ENCODE measurements at places on chromosomes 5 and 9.

- no peak for DNase-seq
Measured at GRCh38 chr9:21294904-21295538, 10.1 kb downstream of the IFNA5 start.

DNA sequence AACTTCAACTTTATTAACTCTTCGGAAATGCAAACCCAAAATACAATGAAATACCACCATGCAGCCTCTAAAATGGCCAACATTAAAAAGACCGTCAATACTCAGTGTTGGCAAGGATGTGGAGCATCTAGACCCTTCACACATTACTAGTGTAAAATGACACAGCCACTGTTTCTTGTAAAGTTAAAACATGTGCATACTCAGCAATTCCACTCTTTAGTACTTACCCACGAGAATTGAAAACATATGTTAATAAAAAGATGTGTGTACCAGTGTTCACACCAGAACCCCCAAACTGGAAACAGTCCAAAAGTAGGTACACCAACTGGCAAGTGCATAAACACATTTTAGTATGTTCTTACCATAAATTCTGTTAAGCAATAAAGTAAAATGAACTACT is 294.7 kb downstream of the PLK2 start:
- DNase-seq: no peak

DNA sequence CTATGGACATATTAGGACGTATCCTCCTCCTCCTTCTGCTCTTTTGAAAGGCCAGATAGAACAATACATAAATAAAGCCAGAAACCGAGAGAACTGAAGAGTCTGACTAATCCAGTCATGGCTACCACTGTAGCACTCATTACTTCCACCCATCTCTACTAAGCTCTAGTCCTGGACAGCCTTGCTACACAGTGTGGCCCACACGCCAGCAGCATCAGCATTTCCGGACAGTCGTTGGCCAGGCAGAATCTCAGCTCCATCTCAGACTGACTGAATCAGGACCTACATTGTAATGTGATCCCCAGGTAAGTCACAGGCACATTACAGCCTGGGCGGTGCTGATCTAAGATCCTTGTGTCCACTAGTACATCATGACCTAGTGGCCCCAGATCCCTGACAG is 182.9 kb downstream of the DRD1 start:
- DNase-seq: no peak

GRCh38 chr9:135732569-135733257 is 30.7 kb downstream of the KCNT1 start:
- no peak for DNase-seq

- no peak for DNase-seq
Measured at GRCh38 chr5:14415698-14416074, 165.9 kb upstream of the OTULINL start.

DNA sequence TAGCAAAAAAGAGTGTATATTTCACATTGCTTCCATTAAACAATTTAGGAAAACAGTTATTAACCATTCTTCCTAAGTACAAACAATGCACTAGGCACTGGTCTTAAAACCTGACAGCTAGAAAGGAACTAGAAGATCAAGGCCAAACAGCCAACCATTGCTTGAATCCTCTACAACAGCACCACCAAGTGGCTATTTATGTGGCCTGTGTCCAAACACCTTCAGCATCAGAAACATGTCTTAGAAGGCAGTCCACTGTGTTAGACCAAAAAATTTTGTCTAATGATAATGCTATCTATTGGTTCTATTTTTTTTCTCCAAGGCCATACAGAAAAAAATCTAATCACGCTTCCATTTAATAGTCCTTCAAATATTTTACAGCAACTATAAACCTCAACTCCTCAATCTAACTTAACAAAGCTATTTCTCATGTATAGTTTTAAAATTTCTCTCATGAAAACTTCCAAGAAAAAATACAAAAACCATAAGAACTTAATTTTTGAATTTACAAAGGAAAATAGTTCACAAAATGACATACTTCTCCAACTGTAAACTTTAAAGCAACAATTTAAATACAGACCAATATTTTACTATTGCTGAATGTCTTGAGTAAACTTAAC is 36.1 kb downstream of the CAAP1 start:
- DNase-seq: no peak

- DNase-seq: no peak
Measured at GRCh38 chr9:77926371-77926878, 105.2 kb downstream of the GNAQ start.

DNA sequence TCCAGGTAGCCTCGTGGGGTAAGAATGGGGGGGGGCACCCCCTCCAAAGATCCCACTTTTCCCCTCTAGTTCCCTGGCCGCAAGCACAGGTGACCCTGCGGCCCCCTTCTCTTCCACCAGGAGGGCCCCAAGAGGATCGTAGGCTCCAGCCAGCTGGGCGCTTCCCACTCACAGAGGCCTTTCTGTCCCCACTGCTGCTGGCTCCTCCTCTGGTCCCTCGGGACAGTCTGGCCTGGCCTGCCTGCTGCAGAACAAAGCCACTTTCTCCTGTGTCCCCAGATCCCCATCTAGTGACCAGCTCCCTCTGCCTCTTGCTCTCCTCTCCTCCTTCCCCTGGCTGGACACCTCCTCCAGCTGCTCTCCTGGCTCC is 534 bp upstream of the SAPCD2 start:
- no peak for DNase-seq

DNA sequence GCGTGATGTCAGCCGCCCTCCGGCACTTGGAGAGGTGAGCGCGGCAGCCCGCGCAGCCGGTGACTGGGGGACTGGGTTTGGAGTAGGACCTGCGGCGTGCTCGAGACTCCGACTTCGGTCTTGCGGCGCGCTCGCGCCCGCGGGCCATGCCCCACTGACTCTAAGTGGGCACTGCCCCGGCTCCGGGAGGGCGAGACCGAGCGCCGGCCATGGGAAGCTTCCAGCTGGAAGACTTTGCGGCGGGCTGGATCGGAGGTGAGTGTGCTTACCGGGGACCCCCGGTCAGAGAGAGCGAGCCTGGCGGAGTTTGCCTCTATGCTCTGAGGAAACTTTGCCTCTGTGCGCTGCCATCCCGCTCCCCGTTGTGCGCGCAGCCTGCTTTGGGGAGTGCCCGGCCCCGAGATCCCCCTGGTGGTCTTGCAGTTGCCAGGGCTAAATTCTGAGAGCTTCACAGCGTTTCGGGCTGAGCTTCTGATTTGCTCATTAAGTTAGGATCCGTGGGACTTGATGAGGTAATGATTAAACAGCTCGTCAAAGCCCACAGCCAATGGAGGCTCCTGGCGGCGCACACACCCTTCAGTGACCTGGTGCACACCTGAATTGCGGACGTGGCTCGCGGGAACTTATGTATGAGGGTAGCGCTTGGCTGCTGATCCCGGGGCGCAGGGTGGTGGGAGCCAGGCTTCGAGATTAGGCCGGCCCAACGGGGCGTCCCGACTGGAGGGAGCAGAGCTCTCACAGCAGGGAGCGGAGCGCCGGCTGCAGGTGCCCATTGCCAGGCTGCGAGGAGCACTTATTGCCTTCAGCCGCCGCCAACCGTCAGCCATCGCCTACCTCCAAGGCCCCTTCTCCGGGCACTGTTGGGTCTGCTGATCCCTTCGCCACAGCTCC is at the start of gene SLC25A48:
SLC25A48 (plus strand) TSS at position 25 of the 891 bp plus-strand sequence; CDS start at position 210, 185 bp downstream.
- DNase-seq: peak; percentile 47

- DNase-seq: no peak
Measured at GRCh38 chr9:127172066-127172707, 49.8 kb upstream of the ANGPTL2 start.

GRCh38 chr9:135103001-135103446 is 15.6 kb downstream of the OLFM1 start:
- DNase-seq: no peak

GRCh38 chr9:108351571-108351970 is 504.2 kb downstream of the ACTL7B start:
- no peak for DNase-seq

DNA sequence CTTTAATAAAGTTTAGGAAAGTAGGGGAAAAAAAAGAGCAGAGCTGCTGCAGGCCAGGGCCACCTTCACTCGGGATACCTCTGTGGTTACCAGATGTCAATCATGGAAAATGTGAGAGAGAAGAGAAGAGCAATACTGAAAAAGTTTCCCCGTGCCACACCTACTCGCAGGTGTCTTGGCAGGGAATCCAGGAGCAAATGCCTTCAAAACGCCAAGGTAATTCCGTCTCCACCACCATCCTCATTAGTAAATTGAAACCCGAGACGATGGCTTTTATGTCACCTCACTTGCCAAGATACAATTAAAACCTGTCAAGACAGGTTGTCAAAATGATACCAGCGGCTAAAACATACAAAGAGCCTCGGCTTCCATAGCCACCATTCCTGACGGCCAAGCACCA is 49.7 kb downstream of the FAM81B start:
- no peak for DNase-seq

DNA sequence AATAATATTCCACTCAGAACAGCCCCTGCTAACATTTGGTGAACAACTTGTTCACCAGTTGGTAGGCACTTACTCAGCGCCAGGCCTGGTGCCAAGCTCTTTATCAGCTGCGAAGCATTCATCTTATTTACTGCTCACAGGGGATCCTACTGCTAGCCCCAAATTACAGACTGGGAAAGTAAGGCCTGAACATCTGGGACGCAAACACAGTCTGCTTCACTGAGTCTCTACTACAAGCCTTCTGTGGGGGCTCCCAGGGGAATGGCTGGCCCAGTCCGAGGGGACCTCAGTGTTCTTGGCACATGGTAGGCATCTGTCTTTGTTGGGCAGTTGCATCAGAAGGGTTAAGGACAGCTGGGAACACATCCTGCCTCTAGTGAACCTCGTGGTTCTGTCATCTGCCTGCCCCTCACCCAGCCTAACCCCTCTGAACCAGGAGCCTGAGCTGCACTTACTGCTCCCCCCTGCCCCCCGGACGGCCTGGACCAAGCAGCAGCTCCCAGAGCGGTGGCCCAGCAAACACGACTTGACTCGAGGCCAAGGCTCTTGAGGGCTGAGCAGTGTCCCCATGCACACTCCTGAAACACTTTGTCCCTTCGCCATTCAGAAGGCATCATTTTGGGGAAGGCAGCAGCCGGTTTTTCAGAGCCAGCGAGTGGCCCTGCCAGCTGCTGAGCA is at the start of gene PHYHD1:
PHYHD1 (plus strand) TSS at position 602 of the 678 bp plus-strand sequence. CDS start 1,342 bp downstream, outside the sequence.
- DNase-seq: no peak

DNA sequence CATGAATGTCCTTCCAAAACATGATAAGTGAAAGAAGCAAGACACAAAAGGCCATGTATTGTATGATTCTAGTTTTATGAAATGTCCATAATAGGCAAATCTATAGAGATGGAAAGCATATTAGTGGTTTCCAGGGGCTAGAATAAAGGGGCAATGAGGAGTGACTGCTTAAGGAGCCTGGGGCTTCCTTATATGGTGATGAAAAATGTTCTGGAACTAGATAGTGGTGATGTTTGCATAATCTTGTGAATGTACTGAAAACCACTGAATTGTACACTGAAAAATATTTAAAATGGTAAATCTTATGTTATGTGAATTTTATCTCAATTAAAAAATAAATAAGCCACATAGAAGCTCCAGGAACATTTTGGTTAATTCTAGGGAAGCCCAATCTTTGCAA is 144.4 kb upstream of the ANKRD55 start:
- DNase-seq: no peak

- no peak for DNase-seq
Measured at GRCh38 chr5:133244242-133244641, 192.4 kb downstream of the HSPA4 start.

DNA sequence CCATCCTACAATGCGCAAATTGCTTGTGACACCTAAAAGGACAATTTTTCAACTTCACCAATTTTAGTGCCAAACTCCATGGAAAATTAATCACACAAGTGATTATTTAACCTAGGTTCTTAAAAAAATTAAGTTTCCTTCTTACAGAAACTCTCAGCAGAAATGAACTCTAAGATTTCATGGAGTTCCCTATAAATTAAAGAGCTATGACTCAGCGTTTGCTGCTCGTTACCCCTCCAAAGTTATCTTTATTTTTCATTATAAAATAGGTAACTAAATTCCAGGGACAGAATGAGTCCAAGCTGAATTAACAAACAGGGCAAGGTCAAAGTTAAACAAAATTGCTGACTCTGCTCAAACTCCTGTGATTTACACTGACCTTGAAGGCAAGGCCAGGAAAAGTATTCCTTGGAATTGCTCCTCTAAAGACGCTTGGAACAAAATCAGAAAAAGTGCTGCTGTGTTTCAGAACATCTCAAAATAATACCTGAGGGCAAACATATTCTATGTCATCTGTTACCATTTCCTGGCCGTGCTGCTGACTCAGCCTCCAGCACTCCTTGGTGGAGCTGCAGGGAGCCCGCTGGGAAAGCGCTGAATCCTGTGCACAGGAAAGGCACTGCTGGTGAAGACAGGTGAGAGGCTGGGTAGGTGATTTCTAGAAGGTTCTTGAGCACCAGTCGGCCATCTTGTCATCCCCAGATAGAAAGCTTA is 2.5 kb upstream of the CMBL start:
- no peak for DNase-seq

DNA sequence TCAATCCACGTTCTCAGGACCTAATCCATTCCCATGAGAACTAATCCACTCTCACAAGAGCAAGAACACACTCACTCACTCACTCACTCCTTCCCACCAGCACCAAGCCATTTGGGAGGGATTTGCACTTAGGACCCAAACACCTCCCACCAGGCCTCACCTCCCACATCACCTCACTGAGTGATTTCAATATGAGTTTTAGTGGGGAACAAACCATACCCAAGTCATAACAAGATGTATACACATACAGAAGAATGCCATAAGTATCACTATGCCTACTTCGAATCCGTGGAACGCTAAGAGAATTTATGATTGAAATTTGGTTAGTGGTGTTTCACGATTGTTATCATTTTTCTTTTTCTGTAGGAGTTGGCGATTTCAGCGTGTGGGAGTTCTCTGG is 29.3 kb upstream of the CTSL start:
- no peak for DNase-seq

GRCh38 chr9:12719431-12719830 is 26.2 kb downstream of the TYRP1 start:
- no peak for DNase-seq

DNA sequence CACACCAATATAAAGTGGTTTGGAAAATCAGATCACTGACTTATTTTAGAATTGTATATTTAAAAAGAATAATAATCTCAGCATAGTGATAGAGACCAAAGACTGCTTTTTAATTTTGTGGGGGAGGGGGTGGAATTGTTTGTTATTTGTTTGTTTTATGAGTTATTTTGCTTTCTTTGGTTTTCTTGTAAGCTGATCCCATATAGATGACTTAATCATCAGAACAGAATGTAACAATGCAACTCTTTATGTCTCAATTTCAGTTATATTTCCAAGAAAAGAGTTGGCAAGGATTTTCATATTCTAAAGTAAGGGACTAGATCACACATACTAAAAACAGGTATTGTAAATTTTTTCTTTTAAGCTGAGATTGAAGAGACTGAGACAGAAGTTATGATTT is 984.9 kb downstream of the TLE4 start:
- no peak for DNase-seq

GRCh38 chr9:109381011-109381729 is 60.3 kb upstream of the EPB41L4B start:
- DNase-seq: no peak

GRCh38 chr5:155406815-155407214 is 393.3 kb downstream of the KIF4B start:
- DNase-seq: no peak

- no peak for DNase-seq
Measured at GRCh38 chr5:142803428-142804125, 33.4 kb downstream of the ARHGAP26 start.

- no peak for DNase-seq
Measured at GRCh38 chr5:74239261-74239660, 401.3 kb downstream of the ENC1 start.
